ENCODE measurements at places on chromosomes 13 and 19. TPM values are rescaled to one million over a fixed set of nuclear protein-coding genes. Genes with fewer than 3 reads are reported as not detected.

Gene SCN1B
- polyA plus RNA-seq: 0.30 TPM

- no peak overlapping the region for H3K27ac ChIP-seq
- DNase-seq: no peak
- no peak overlapping the region for H3K4me3 ChIP-seq
- peaks cover 11% of the 10 kb centered on the region for H3K4me1 ChIP-seq
Measured at GRCh38 chr19:8221161-8221560, 12.0 kb downstream of the CERS4 start.

GRCh38 chr13:100454876-100455275 lies 133.7 kb downstream of the GGACT start:
- no peaks in the 10 kb centered on the region for H3K36me3 ChIP-seq
- peak; percentile 9 for DNase-seq
- peaks cover 6% of the 10 kb centered on the region for H3K4me1 ChIP-seq
- H3K27me3 ChIP-seq: no peaks in the 10 kb centered on the region
- no peak overlapping the region for H3K4me3 ChIP-seq

GRCh38 chr13:112172017-112172416 lies 105.1 kb downstream of the SOX1 start:
- H3K4me1 ChIP-seq: no peaks in the 10 kb centered on the region
- no peaks in the 10 kb centered on the region for H3K36me3 ChIP-seq
- H3K27ac ChIP-seq: no peak overlapping the region
- no peak overlapping the region for H3K4me3 ChIP-seq

- H3K4me1 ChIP-seq: peaks cover under 1% of the 10 kb centered on the region
- no peaks in the 10 kb centered on the region for H3K36me3 ChIP-seq
- no peak for DNase-seq
Measured at GRCh38 chr19:28700176-28700575, 512.8 kb downstream of the UQCRFS1 start.

Gene TMEM238
- 0.24 TPM for polyA plus RNA-seq

GRCh38 chr19:1901940-1902404 lies 3.2 kb upstream of the ADAT3 start:
- peaks cover 22% of the 10 kb centered on the region for H3K4me1 ChIP-seq
- H3K4me3 ChIP-seq: no peak overlapping the region
- H3K27ac ChIP-seq: no peak overlapping the region
- no peaks in the 10 kb centered on the region for H3K27me3 ChIP-seq
- no peaks in the 10 kb centered on the region for H3K36me3 ChIP-seq

DNA sequence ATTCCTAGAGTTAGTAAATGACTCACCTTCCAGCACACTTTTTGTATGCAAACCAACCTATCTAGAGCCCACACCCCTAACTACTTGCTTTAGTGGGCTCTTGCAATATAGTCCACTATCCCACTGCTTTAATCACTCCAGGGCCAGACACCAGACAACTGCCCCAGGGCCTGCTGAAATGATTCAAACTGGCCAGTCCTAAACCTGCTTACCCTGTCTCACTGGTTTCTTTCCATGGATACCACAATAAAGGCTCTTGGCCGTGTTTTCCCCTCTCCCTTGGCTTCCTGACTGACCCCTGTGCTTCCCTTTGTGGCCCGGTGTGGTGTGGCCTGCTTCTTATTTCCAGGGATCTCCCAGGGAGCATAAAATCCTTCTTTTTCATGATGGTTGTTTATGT lies 14.6 kb downstream of the HS6ST3 start:
- no peak for DNase-seq
- H3K4me1 ChIP-seq: no peaks in the 10 kb centered on the region
- no peak overlapping the region for H3K27ac ChIP-seq
- H3K36me3 ChIP-seq: no peaks in the 10 kb centered on the region
- H3K4me3 ChIP-seq: no peak overlapping the region

DNA sequence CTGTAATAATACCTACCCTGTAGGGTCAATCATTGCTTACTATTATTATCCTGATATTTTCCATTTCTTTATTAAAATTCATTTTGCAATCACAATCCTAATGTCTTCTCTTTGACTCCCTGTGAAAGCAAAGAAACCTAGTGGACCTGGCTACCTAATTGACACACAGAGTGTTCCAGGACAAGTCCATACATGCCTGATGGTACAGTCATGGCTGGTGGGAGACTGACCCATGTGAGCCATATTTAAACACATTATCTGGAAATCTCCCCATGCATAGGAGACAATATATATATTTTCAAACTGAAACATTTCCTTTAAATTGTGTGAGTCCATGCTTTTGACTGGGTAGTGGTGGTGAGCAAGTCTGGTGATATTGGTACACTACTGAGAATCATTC lies 230.6 kb upstream of the DACH1 start:
- H3K4me3 ChIP-seq: no peak overlapping the region
- no peak for DNase-seq
- H3K36me3 ChIP-seq: no peaks in the 10 kb centered on the region
- no peaks in the 10 kb centered on the region for H3K27me3 ChIP-seq

DNA sequence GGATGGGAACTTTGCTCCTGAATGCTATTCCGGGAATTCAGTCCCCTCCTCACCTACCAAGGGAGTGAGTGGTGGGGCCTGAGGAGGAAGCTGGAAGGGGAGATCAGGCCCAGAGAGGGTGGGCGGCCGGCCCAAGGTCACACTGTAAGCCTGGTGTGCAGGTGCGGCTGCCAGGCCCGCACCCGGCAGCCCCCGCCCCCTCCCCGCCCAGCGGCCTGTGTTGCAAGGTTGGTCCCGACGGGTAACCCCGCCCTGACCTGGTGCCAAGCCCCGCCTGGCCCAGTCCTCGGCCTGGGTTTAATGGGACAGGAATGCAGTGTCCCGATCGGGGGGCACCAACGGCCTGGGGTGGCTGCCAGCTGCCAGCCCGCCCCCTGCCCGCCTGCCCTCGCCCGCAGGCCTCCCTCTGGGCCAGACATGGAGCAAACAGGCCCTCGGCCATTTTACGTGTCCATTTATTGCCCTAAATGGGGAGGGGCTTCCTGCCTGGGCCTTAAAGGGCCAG lies 5.5 kb downstream of the ZBTB7A start:
- H3K4me3 ChIP-seq: peak overlapping the region; percentile 57
- H3K27me3 ChIP-seq: no peaks in the 10 kb centered on the region
- peak overlapping the region; percentile 43 for H3K27ac ChIP-seq
- DNase-seq: no peak
- peaks cover 7% of the 10 kb centered on the region for H3K36me3 ChIP-seq
- peaks cover 62% of the 10 kb centered on the region for H3K4me1 ChIP-seq

Gene CASP14
- polyA plus RNA-seq: 122 TPM

DNA sequence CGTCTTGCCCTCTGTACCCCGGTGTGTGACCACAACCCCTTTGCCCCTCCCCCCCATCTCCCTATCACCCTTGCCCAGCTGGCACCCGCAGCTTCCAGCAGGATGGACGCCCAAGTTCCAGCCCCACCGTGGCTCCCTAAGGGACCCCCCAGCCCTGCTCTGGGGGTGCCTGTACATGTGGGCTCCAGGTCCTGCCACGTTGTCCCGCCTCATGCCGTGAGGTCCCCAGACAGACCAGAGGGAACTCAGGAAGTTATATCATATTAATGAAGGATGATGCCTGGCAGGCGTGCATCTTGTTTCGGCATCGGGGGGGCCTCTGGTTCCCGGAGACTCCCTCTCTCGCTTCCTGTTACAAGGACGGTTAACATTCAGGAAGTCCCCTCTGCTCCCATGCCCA lies 1.6 kb upstream of the PTGIR start:
- peaks cover 13% of the 10 kb centered on the region for H3K4me1 ChIP-seq
- no peaks in the 10 kb centered on the region for H3K36me3 ChIP-seq
- no peak for DNase-seq
- H3K4me3 ChIP-seq: no peak overlapping the region

Gene SLITRK1
- not detected for polyA plus RNA-seq

GRCh38 chr19:44557933-44558332 lies 28.5 kb upstream of the CEACAM20 start:
- DNase-seq: no peak
- peaks cover 16% of the 10 kb centered on the region for H3K4me1 ChIP-seq
- no peaks in the 10 kb centered on the region for H3K36me3 ChIP-seq
